ENCODE measurements at places on chromosomes 5 and 9.

- peaks cover 2% of the 10 kb centered on the region for H3K4me1 ChIP-seq
- H3K27me3 ChIP-seq = no peaks in the 10 kb centered on the region
- peak overlapping the region; percentile 49 for H3K27ac ChIP-seq
These were observed 176.1 kb upstream of the HMHB1 start for GRCh38 chr5:143635888-143636287.

GRCh38 chr9:5481322-5482040 lies 28.9 kb upstream of the PDCD1LG2 start:
- no peak overlapping the region for H3K27ac ChIP-seq
- no peak overlapping the region for H3K4me3 ChIP-seq
- peaks cover 24% of the 10 kb centered on the region for H3K4me1 ChIP-seq
- peaks cover 7% of the 10 kb centered on the region for H3K36me3 ChIP-seq

DNA sequence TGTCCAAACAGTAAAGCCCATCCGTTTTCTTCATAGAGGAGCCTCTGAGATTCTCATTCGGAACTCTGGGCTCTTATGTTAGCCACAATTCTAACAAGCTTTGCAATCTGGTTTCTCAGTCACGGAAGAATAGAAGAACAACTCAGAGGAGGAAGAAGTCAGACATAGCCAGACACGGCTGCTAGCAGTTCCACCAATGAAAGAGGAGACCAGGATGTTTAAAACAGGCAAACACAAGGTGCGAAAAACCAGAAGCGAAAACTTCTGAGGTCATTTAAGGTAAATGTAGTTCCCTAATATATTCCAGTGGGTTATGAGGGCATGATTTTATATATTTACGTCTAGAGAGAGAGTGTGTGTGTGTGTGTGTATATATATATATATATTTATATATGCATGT lies 34.1 kb upstream of the GDNF start:
- DNase-seq = no peak
- H3K27me3 ChIP-seq = no peaks in the 10 kb centered on the region
- no peaks in the 10 kb centered on the region for H3K36me3 ChIP-seq

- no peaks in the 10 kb centered on the region for H3K4me1 ChIP-seq
- no peak for DNase-seq
- H3K36me3 ChIP-seq = no peaks in the 10 kb centered on the region
These were observed 285.7 kb upstream of the TUT7 start for GRCh38 chr9:86639899-86640379.

Data from stimulated activated naive B cell treated with anti-CD40 and anti-IgM and Interleukin-4, amounts not matched to agents 10 μg/mL and 1 μg/mL and 100 μg/mL, for 72 hours (primary cell).